ENCODE measurements at places on chromosomes 3 and 15. TPM values are rescaled to one million over a fixed set of nuclear protein-coding genes. Genes with fewer than 3 reads are reported as not detected.

The ACKR4 gene
- total RNA-seq: 3.0 TPM

GRCh38 chr3:122843604-122844003, 48.7 kb downstream of the SLC49A4 start:
- no peak overlapping the region for H3K27ac ChIP-seq
- no peaks in the 10 kb centered on the region for H3K4me1 ChIP-seq
- DNase-seq: no peak
- H3K27me3 ChIP-seq: no peaks in the 10 kb centered on the region

The C3orf80 gene
- total RNA-seq: 0.27 TPM

DNA sequence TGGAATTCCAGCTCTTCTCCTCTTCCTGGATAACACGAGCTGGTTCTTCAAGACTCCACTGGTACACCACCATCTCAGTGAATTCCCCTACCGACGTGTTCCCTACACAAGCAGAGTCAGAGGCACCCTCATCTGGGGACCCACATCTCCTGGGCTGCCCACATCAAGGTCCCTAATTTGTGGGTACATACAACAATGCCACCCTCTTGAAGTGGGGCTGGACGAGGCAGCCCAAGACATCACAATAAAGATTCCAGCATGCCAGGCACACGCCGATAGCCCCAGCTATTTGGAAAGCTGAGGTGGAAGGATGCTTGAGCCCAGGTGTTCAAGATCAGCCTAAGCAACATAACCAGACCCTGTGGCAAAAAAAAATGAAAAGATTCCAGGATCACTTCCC, 221.2 kb upstream of the LINGO1 start:
- no peak for DNase-seq
- H3K27me3 ChIP-seq: no peaks in the 10 kb centered on the region
- no peak overlapping the region for H3K4me3 ChIP-seq

- peak overlapping the region; percentile 81 for H3K27ac ChIP-seq
- H3K36me3 ChIP-seq: no peaks in the 10 kb centered on the region
- no peak overlapping the region for H3K4me3 ChIP-seq
- DNase-seq: no peak
- peaks cover 97% of the 10 kb centered on the region for H3K4me1 ChIP-seq
- no peaks in the 10 kb centered on the region for H3K27me3 ChIP-seq
Observed at GRCh38 chr3:152380043-152380442, 111.3 kb downstream of the MBNL1 start.

DNA sequence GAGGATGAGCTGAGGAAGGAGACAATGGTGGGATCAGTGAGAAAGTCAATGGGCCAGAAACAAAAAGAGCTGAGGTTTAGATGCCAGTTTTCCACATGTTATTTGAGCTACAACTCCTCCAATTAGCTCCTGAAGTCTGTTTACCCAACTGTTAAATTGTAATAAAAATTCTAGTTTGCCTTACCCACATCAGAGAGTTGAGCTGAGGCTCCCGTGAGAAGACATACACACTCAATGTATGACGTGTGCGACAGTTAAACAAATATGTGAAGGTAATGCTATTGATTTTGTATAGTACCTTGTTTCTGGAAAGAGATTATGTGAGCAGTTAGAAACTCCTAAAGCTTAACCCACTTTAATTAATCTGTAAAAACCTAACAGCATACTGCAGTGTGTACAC, 318.1 kb upstream of the GRM7 start:
- H3K4me1 ChIP-seq: no peaks in the 10 kb centered on the region
- no peak for DNase-seq
- H3K4me3 ChIP-seq: no peak overlapping the region
- H3K36me3 ChIP-seq: no peaks in the 10 kb centered on the region
- no peaks in the 10 kb centered on the region for H3K27me3 ChIP-seq

The SNTN gene
- not detected for total RNA-seq

The MST1R gene
- total RNA-seq: 2.8 TPM

GRCh38 chr15:74179101-74179841, 5.8 kb downstream of the ISLR start:
- no peaks in the 10 kb centered on the region for H3K36me3 ChIP-seq
- no peaks in the 10 kb centered on the region for H3K27me3 ChIP-seq

DNA sequence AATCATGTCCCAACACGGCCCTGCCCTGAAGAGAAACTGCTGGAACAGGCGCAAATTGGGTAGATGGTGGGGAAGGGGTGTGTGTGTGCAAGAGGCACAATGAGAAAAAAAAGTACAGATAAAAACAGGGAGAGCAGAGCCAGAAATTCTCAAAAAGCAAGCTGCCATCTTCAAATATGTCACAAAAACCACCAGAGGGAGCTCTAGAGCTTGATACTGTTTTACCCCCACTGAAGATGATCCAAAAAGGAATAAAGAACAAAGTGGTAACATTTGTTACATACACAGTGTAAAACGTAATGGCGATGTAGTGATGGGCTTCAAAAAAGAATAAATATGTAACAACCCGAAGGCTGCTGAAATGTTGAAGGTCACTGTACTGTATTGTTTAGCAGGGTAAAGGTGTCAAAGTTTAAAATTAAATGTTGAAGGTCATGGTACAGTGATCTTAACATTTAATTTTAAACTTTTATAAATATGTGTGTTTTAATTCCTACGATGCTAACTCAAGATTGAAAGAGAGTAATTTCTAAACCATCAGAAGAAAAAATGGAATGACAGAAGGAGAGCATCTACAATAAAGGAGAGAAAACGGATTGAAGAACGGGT, 6.0 kb downstream of the SNRPA1 start:
- no peaks in the 10 kb centered on the region for H3K36me3 ChIP-seq
- DNase-seq: no peak
- H3K27me3 ChIP-seq: no peaks in the 10 kb centered on the region

The CIAO2A gene
- total RNA-seq: 48.4 TPM

The CRYGS gene
- 1.0 TPM for total RNA-seq

The NUTM1 gene
- not detected for total RNA-seq

GRCh38 chr3:153970741-153971347, 150.3 kb upstream of the ARHGEF26 start:
- DNase-seq: no peak
- H3K4me3 ChIP-seq: no peak overlapping the region
- H3K4me1 ChIP-seq: no peaks in the 10 kb centered on the region
- H3K27me3 ChIP-seq: no peaks in the 10 kb centered on the region
- H3K27ac ChIP-seq: no peak overlapping the region

The SLC2A2 gene
- not detected for total RNA-seq
